Progenitor cell of endocrine pancreas (in vitro differentiated cells): ENCODE measurements at places on chromosomes 13 and 19. TPM values are rescaled to one million over a fixed set of nuclear protein-coding genes. Genes with fewer than 3 reads are reported as not detected.

Gene HCST
- 1.6 TPM in 1 of 2 replicates, not detected in the other for total RNA-seq

- no peak for DNase-seq
Measured at GRCh38 chr19:30634131-30634830, 262.1 kb downstream of the ZNF536 start.

Gene KLK10
- not detected in 2 replicates for total RNA-seq

DNA sequence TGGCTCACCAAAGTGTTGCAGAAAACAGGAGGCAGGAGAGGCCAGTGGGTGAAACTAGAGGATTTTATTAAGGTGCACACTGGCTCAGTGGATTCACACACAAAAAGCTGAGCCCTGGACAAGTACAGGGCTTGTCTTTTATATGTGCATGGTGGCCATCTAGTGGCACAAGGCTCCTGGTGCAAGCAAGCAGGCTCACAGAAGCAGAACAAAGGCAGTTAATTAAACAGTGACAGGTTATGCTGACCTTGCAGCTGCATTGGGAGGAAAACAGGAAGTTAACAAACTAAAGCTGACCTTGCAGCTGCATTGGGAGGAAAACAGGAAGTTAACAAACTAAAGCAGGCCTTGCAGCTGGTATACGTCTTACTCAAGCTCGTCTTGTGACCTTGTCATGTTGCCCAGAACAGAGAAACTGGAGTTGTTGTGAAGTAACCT lies 65.3 kb upstream of the ZNF681 start:
- no peak for DNase-seq

GRCh38 chr19:5743630-5744029 lies 23.2 kb downstream of the CATSPERD start:
- DNase-seq, result no peak

DNA sequence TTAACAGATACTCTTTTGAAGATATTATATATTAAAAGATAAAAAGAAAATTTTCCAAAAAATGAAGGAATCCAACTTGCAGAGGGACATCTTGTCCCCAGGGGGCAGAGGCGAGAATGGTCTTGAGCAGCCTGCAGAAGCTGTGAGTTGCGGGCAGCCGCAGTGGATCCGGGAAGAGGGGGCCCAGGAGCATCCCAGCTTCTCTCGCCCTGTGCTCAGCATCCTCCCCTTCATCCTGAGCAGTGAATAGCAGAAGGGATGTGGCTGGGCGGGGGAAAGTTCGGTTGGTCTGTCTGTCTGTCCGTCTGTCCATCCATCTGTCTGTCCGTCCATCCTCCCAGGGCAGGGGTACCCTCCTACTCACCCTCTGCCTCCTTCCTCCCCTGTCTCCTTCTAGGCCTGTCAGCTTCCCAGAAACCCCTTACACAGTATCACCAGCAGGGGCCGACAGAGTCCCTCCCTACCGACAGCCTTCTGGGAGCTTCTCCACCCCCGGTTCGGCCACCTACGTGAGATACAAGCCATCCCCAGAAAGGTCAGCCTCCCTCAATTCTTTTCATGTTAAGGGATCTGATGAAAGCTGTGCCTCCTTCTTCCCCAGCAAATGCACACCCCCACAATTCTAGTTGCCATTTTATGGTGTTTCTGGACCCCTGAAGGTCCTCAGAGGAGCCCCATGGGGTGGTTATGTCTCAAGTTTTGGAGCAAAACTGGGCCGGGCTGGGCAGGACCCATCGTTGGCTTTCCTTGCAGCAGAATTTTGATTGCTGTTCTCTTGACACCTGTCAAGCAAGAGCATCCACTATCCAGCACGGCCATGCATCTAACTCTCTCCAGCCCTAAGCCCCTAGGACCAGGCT lies 81.6 kb downstream of the DPF1 start:
- DNase-seq, result peak; percentile 38

Gene KCNN1
- 19.6 and 20.3 TPM in 2 replicates for total RNA-seq
